ENCODE measurements at places on chromosomes 5 and 9.

DNA sequence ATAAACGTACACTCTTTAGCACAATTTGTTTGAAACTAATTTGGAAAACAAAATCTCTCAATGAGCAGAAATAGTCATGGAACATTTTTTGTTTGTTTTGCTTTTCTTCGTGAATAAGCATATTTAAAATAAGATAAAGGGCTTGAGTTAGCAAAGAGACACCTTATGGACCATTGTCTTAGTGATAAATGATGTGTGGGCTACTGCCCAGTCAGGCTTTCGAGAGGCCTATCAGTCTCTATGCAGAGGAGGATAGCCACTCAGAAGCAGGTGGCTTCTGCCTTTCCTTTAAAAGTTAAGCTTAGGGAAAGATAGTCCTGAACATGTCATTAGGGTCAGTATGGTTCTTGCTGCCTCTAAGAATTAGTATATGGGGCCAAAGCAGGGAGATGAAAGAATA, 2.1 kb upstream of the ARL15 start:
- no peak for DNase-seq

DNA sequence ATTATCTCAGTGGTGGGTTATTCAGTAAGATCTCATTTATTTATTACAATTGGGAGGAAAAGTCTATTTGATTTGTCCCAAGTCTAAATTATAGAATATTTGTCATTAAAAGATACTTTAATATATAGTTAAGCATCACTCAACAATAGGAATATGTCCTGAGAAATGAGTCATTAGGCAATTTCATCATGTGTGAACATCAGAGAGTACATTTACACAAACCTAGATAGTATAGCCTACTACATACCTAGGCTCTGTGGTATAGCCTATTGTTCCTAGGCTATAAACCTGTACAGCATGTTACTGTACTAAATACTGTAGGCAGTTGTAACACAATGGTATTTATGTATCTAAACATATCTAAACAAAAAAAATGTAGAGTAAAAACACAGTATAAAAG, 135.0 kb upstream of the RASA1 start:
- DNase-seq, result no peak

- DNase-seq, result no peak
Observed at GRCh38 chr5:127580731-127581130, 63.3 kb downstream of the PRRC1 start.

GRCh38 chr9:2292733-2293132, 277.6 kb downstream of the SMARCA2 start:
- no peak for DNase-seq

- no peak for DNase-seq
Observed at GRCh38 chr9:34709196-34709978, 549 bp downstream of the CCL21 start.

GRCh38 chr5:100566382-100567141, 31.4 kb downstream of the FAM174A start:
- no peak for DNase-seq

GRCh38 chr9:16257604-16258003, 612.9 kb downstream of the BNC2 start:
- no peak for DNase-seq

- no peak for DNase-seq
Observed at GRCh38 chr5:62354028-62354874, 48.2 kb downstream of the KIF2A start.

- no peak for DNase-seq
Observed at GRCh38 chr9:16904655-16905054, 34.2 kb upstream of the BNC2 start.

DNA sequence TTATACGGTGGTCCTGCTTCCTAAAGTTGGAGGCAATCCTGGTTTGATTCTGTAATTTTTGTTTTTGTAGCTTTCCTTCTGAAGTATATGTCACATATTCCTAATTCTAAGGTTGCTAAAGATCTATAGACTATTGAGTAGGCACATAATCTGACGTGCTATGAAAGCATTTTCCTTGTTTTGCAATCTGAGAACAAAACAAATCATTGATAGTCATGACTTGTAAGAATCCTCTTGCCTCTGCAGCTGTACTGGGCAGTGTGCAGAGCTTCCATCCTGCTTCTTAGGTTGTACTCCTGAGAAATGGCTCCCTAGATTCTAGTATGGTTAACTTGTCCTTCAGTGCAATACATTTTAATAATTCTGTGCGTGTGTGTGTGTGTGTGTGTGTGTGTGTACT, 35.4 kb downstream of the SEMA6A start:
- no peak for DNase-seq

DNA sequence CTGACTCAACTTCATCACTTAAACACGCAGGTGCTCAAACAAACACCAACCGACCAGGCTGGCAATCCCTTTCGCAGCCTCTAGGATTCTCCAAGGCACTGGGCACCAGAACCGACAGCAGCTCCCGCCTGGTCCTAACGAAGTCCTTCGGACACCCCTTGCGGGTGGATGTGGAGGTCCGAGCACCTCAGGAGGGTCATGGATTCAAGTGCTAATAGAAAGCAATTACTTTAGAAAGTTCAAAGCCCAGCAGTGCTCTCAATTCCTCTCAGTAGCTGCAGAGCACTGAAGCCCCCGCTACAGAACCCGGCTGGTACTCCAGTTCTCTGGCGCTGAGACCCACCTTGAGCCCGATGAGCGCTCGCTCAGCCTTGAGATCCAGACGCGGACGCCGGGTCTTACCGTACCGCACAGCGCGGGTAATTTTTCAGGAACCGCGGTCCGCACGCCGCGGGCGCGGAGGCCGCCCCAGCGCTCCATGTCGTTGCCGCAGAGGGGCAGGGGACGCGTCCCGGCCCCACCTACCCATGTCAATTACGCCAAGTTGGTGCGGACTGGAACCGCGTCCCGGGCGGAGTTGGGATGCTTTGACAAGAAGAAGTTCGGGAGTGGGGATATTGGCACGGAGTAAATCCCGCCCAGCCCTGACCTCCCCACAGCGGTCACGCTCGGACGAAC, 638 bp downstream of the MARCHF3 start:
- peak; percentile 64 for DNase-seq

- no peak for DNase-seq
Observed at GRCh38 chr9:107358986-107359385, 75.9 kb downstream of the RAD23B start.

GRCh38 chr5:134247428-134248224, 21.8 kb upstream of the PPP2CA start:
- DNase-seq, result no peak

GRCh38 chr5:57692582-57693487, 210.2 kb upstream of the ACTBL2 start:
- DNase-seq, result peak; percentile 24

DNA sequence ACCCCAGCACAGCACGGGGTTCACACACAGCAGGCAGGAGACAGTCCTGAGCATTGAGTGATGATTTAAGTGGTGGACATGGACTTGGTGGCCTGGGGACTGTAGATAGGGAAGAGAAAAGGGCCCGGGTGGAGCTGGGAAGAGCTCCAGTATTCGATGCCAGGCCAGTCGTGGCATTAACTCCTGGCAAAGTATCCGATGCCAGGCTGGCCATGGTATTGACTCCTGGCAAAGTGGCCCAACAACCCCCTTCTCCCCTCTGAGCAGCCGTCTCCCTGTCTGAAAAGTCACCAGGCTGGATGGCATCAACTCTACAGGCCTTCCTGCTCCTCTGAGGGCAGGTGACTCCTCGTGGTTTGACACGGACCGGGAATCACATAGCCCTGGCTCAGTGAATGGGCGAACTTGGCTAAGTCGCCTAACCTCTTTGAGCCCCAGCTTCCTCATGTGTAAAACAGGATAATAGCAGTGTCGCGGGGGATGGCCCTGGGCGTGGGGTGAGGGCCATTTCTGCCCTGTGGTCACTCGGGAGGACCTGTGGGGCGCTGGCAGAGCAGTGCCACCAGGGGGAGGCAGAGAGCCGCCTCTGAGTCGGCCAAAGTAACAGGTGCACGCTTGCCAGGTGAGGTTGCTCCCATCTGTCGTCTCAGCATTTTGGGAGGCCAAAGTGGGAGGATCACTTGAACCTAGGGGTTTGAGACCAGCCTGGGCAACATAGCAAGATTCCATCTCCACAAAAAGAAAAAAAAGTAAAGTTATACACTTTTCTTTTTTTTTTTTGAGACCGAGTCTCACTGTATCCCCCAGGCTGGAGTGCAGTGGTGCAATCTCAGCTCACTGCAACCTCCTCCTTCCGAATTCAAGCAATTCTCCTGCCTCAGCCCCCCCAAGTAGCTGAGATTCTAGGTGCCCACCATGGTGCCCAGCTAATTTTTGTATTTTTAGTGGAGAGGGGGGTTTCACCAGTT, 5.7 kb upstream of the SEC16A start:
- DNase-seq, result peak; percentile 87

- no peak for DNase-seq
Observed at GRCh38 chr9:125986966-125987365, 239.8 kb downstream of the PBX3 start.

DNA sequence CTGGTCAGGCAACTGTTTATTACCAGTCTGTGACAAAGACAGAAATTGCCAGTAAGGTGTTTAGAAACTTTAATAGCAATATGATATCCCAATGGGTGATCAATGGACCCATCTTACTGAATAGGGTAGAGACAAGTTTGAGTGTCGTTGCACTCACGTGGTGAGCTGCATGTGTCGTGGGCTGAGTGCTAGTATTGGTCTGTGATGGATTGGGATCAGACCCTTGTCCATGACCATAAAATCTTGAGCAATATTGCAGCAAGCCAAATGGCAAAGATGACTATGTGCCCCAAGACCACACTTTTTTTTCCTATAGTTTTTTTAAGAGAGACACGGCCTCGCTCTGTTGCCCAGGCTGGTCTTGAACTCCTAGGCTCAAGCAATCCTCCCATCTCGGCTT, 114.5 kb downstream of the PALM2AKAP2 start:
- DNase-seq, result no peak

Measured in stimulated activated CD8-positive, alpha-beta memory T cell treated with anti-CD3 and anti-CD28 coated beads, Interleukin-4, amount 100 ng/mL, for 48 hours (primary cell).